ENCODE measurements at places on chromosomes 2 and 18. TPM values are rescaled to one million over a fixed set of nuclear protein-coding genes. Genes with fewer than 3 reads are reported as not detected.

DNAJC27 gene
- polyA plus RNA-seq: 2.4 TPM

RESP18 gene
- polyA plus RNA-seq: not detected

STPG4 gene
- 0.20 TPM for polyA plus RNA-seq

CXCR2 gene
- polyA plus RNA-seq: not detected

RPRM gene
- polyA plus RNA-seq: 0.15 TPM

C2orf76 gene
- polyA plus RNA-seq: 6.0 TPM

PJVK gene
- polyA plus RNA-seq: 10.8 TPM

HRH4 gene
- polyA plus RNA-seq: not detected

ESPNL gene
- polyA plus RNA-seq: 0.05 TPM

SNED1 gene
- polyA plus RNA-seq: 0.03 TPM

SLC4A5 gene
- polyA plus RNA-seq: 1.1 TPM

ARHGEF33 gene
- 0.08 TPM for polyA plus RNA-seq

YES1 gene
- polyA plus RNA-seq: 7.9 TPM

LOXHD1 gene
- polyA plus RNA-seq: not detected

FAM110C gene
- not detected for polyA plus RNA-seq

SIGLEC15 gene
- 0.10 TPM for polyA plus RNA-seq

IL37 gene
- polyA plus RNA-seq: not detected

RIT2 gene
- 0.06 TPM for polyA plus RNA-seq

CD8A gene
- 0.08 TPM for polyA plus RNA-seq

ALLC gene
- polyA plus RNA-seq: 0.08 TPM

COLEC12 gene
- 28.1 TPM for polyA plus RNA-seq

ERBB4 gene
- polyA plus RNA-seq: 0.05 TPM

CD302 gene
- 5.1 TPM for polyA plus RNA-seq

HSPD1 gene
- 227 TPM for polyA plus RNA-seq

CHRND gene
- polyA plus RNA-seq: not detected

SLC8A1 gene
- 3.2 TPM for polyA plus RNA-seq

C2orf72 gene
- 0.32 TPM for polyA plus RNA-seq

CDH7 gene
- not detected for polyA plus RNA-seq

KIAA2012 gene
- 0.11 TPM for polyA plus RNA-seq

ACVR1C gene
- polyA plus RNA-seq: 0.03 TPM

HOXD13 gene
- not detected for polyA plus RNA-seq

L3MBTL4 gene
- 0.02 TPM for polyA plus RNA-seq

POTEC gene
- polyA plus RNA-seq: not detected

MREG gene
- 2.5 TPM for polyA plus RNA-seq

SERTAD2 gene
- 9.1 TPM for polyA plus RNA-seq

GPD2 gene
- 4.8 TPM for polyA plus RNA-seq

MYO1B gene
- polyA plus RNA-seq: 26.5 TPM

ACVR1 gene
- polyA plus RNA-seq: 22.4 TPM

AQP12A gene
- not detected for polyA plus RNA-seq

LDLRAD4 gene
- 0.32 TPM for polyA plus RNA-seq

STON1 gene
- 4.2 TPM for polyA plus RNA-seq

MYO7B gene
- polyA plus RNA-seq: 0.06 TPM

ABCB11 gene
- not detected for polyA plus RNA-seq

SLC14A1 gene
- 2.4 TPM for polyA plus RNA-seq

THAP4 gene
- 46.0 TPM for polyA plus RNA-seq

Measured in SK-N-SH (cell line).